ENCODE measurements at places on chromosomes 6 and 20. TPM values are rescaled to one million over a fixed set of nuclear protein-coding genes. Genes with fewer than 3 reads are reported as not detected.

GRCh38 chr6:155936551-155936950 lies 480.9 kb upstream of the NOX3 start:
- no peak overlapping the region for H3K4me3 ChIP-seq
- H3K36me3 ChIP-seq: no peaks in the 10 kb centered on the region
- H3K27ac ChIP-seq: no peak overlapping the region
- no peak for DNase-seq
- H3K27me3 ChIP-seq: no peaks in the 10 kb centered on the region

GRCh38 chr20:25551413-25552215 lies 33.7 kb downstream of the NINL start:
- no peaks in the 10 kb centered on the region for H3K27me3 ChIP-seq
- H3K4me3 ChIP-seq: no peak overlapping the region
- no peak overlapping the region for H3K27ac ChIP-seq
- DNase-seq: no peak
- no peaks in the 10 kb centered on the region for H3K36me3 ChIP-seq

GRCh38 chr20:62742979-62743776 lies 34.5 kb downstream of the NTSR1 start:
- peak overlapping the region; percentile 51 for H3K27ac ChIP-seq
- H3K27me3 ChIP-seq: no peaks in the 10 kb centered on the region
- no peaks in the 10 kb centered on the region for H3K36me3 ChIP-seq
- DNase-seq: no peak
- H3K4me1 ChIP-seq: peaks cover 57% of the 10 kb centered on the region

DNA sequence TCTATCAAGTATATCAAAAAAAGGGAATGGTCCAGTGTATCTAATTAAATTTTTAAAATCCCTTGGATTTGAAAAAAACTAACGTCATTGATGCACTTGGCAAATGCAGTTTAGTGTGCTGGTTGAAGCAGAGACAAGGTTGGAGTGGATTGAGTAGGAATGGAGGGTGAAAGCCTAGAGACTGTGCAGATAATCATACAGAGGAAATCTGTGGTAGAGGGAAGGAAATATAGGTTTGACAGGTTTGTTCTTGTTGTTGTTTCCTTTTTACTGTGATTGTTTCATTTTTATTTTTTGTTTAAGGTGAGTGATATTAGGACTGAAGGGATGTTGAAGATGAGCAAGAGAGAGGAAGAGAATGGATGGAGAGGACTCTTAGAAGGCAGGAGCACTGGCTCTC lies 29.0 kb upstream of the L3MBTL3 start:
- H3K36me3 ChIP-seq: no peaks in the 10 kb centered on the region
- H3K4me1 ChIP-seq: peaks cover 8% of the 10 kb centered on the region
- DNase-seq: no peak
- peaks cover 4% of the 10 kb centered on the region for H3K27me3 ChIP-seq
- no peak overlapping the region for H3K4me3 ChIP-seq
- H3K27ac ChIP-seq: no peak overlapping the region

DNA sequence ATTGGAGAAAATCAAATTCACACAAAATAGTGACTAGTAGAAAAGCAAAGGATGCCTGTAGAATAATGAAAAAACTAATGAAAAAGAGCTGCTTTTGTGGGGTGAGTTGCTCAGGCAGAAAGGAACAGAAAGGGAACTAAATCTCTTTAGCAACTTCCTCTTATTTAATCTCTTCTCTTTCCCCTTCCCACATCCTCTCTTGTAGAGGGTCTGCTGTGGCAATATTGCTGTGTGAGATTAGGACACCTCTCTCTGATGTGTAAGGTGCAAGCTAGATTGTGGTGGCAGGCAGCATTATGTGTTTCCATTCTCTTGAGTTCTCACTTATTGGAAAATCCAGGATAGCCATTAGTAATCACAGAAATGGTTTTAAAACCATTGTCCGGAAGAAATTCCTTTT lies 49.7 kb downstream of the SYNE1 start:
- no peak overlapping the region for H3K4me3 ChIP-seq
- DNase-seq: no peak
- H3K36me3 ChIP-seq: no peaks in the 10 kb centered on the region

DNA sequence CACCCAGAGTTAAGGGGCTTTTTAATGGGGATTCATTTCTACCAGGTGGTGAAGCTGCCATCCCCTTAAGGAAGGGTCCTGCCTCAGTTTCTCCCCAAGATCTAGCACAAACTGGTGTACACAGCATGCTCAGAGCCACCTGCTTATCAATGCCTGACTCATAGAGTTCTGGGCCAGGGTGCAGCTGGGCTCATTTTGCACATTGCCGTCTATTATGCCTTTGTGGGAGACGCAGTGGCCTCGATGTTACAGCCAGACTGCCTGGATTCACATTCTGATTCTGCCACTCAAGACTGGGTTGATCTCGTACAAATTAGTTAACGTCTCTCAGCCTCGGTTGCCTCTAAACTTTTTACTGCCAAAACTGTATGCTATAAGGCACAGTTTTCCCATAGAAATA lies 365.7 kb downstream of the ZFAND3 start:
- no peak overlapping the region for H3K27ac ChIP-seq
- H3K27me3 ChIP-seq: no peaks in the 10 kb centered on the region
- H3K4me3 ChIP-seq: no peak overlapping the region
- DNase-seq: no peak

GRCh38 chr6:10587656-10588406 lies 66.7 kb downstream of the GCNT2 start:
- no peak overlapping the region for H3K27ac ChIP-seq
- no peak for DNase-seq
- H3K36me3 ChIP-seq: no peaks in the 10 kb centered on the region

DNA sequence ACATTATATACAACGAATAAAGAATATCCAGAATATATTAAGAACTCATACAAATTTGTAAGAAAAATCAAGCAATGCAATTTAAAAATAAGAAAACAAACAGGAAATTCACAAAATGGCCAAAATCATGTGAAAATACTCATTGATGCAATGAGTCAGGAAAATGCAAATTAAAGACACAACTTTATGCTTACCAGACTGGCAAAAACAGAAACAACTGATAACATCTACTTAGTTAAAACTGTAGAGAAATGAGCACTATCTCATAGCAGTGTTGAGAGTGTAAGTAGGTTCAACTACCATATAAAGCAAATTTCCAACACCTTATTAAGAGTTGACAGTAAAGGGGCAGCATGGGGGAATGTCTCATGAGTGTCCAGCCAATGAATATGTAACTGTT lies 62.3 kb downstream of the SYCP2 start:
- H3K36me3 ChIP-seq: no peaks in the 10 kb centered on the region
- no peaks in the 10 kb centered on the region for H3K4me1 ChIP-seq
- H3K27ac ChIP-seq: no peak overlapping the region
- H3K4me3 ChIP-seq: no peak overlapping the region
- no peaks in the 10 kb centered on the region for H3K27me3 ChIP-seq

DNA sequence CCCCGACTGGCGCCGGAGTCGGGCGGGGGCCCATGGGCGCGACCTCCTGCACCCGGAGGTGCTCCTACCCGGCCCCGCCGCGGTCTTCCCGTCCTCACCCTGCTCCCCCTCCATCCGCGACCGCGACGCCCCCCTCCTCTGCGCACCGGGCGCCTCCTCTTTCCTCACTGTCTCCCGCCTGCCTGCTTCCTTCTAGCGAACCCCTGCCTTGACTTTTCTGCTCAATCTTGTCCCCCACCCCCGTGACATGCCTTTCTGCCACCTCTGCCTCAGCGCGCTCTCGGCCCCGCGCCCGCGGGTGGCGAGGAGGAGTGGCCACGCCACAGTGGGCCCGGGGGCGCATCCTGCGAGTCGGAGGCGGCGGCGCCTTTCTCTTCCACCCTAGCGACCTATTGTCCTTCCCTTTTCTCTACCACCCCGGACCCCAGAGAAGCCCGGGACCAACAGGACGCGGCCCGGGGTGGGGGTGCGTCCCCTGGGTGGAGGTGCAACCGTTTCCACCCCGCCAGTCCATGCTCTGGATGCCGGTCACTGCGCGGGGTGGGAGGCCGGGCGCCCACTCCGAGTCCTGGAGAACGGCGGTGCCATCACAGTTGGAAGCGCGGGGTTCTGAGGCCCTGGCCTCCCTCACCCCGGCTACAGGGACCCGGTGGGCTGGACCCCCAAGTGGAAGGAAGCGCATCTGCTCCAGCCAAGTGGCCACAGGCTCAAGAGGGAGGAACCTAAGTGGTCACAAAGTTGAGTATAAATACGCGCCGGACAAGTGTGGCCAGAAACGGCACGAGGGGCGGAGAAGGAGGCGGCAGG lies 2.0 kb downstream of the PDE10A start:
- H3K4me3 ChIP-seq: no peak overlapping the region
- H3K36me3 ChIP-seq: no peaks in the 10 kb centered on the region
- no peak overlapping the region for H3K27ac ChIP-seq
- no peak for DNase-seq

DNA sequence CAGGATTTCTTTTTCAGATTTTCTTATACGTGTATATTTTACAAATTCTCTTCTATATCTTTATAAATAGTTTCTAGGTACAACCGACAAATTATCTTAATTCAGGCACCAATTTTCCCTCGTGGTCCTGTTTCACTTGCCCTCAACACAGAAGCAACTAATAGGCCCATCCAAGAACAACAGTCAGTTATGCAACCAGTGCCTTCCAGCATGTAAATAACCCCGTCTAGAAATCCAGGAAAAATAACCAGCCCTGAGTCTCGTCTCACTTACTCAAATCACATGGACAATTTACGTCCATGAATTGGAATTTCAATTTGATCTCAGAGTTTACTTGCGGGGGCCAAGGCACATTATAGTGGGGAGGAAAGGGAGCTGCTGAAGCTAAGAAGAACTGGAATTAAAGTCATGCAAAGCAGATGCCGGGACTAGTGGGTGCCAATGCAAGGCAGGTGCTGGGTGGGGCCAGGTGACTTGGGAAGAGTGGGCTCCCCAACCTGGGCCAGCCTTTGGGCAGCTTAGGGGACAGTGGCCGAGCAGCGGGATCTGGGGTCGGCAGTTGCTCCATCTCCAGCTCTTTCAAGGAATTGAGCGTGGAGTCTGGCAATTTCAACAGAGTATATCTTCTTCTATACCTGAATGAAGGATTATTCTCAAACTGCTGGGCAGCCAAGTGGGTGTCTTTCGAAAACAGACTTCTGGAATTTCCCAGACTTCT lies 121.7 kb downstream of the EDN3 start:
- no peak for DNase-seq
- H3K27me3 ChIP-seq: no peaks in the 10 kb centered on the region
- H3K4me3 ChIP-seq: no peak overlapping the region

- H3K4me3 ChIP-seq: no peak overlapping the region
- H3K27me3 ChIP-seq: no peaks in the 10 kb centered on the region
- H3K4me1 ChIP-seq: no peaks in the 10 kb centered on the region
- DNase-seq: no peak
- H3K27ac ChIP-seq: no peak overlapping the region
Observed at GRCh38 chr6:611928-612327, 45.0 kb downstream of the HUS1B start.

DNA sequence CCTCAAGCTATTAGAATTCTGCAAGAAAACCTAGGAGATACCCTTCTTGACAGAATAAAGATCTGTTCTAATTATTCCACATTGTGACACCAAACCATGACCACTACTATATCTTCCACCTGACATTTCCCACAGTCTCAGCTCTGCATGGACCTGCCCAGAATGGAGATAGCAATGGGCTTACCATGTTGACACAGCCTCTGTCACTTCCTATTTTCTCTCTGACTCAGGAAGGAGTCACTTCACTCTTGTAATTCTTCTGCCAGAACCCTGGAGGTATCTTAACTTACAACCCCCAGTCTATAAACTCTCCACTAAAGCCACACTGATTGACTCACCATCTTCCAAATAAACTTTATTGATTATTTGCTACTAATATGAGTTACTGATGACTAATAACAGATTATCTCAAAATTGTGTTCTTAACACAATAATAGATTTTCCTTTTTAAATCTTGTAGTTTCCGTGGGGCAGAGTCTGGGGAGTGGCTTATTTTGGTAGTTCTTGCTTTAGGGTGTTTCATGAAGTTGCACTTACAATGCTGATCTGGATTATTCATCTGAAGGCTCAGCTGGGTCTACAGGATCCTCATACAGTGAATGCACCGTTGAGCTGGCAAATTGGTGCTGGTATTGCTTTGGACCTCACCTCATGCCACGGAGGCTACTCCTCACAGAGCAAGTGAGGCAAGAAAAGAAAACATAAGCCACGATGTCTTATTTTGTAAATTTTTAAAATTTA lies 869.9 kb downstream of the KIF16B start:
- H3K27ac ChIP-seq: no peak overlapping the region
- no peaks in the 10 kb centered on the region for H3K27me3 ChIP-seq
- no peak overlapping the region for H3K4me3 ChIP-seq
- no peaks in the 10 kb centered on the region for H3K36me3 ChIP-seq
- no peaks in the 10 kb centered on the region for H3K4me1 ChIP-seq
- no peak for DNase-seq

DNA sequence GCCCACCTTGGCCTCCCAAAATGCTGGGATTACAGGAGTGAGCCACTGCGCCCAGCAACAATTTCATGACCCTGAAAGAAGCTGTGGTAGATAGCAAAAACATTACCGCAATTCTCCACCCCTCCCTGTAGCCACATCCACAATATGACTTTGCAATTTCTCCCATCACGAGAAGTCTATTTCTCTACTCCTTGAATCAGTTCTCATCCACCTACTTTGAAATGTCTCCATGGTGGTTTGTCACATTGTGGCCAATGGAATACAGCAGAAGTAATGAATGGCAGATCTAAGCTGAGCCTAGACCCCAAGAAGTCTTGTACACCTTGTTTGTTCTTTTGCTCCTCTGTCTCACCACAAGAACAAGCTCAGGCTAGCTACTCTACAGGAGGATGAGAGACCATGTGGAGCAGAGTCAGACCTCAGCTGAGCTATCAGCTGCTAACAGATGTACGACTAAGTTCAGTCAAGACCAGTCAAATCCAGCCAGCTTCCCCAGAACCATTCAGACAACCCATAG lies 6.3 kb downstream of the OXT start:
- H3K4me3 ChIP-seq: no peak overlapping the region
- no peaks in the 10 kb centered on the region for H3K36me3 ChIP-seq
- peaks cover 11% of the 10 kb centered on the region for H3K27me3 ChIP-seq
- peaks cover 11% of the 10 kb centered on the region for H3K4me1 ChIP-seq

DNA sequence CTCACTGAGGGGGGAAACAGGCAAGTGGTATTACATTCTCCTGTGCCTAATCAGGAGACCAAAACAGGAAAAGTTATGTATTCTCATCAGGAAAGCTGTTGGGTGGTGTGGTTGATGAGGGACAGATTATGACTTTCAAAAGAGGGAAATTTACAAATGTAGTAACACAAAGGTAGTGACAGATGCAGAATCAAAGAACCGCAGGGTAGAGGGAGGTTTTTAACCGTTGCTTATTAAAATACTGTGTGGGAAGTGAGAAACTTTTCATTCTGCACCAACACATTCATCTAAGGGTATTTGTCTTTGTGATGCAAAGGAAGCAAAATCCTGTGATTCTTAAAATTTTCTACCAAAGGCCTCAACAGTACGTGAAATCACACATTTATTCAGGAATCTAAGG lies 288.2 kb upstream of the MAN1A1 start:
- no peak overlapping the region for H3K27ac ChIP-seq
- no peak for DNase-seq
- H3K27me3 ChIP-seq: no peaks in the 10 kb centered on the region
- no peaks in the 10 kb centered on the region for H3K4me1 ChIP-seq

The CCDC170 gene
- total RNA-seq: not detected

The C4B gene
- total RNA-seq: 3.6 TPM

The HLA-DOB gene
- 6.8 TPM for total RNA-seq

The EDN1 gene
- 1.1 TPM for total RNA-seq

The OSER1 gene
- 137 TPM for total RNA-seq

The ATP6V1G2 gene
- total RNA-seq: 3.9 TPM

The PI3 gene
- total RNA-seq: not detected

The PRDM13 gene
- total RNA-seq: not detected

The SLC4A11 gene
- total RNA-seq: 0.52 TPM

The TMEM151B gene
- total RNA-seq: not detected

All from CD4-positive, CD25-positive, alpha-beta regulatory T cell (primary cell).